ENCODE measurements at places on chromosomes 5 and 9. TPM values are rescaled to one million over a fixed set of nuclear protein-coding genes. Genes with fewer than 3 reads are reported as not detected.

DNA sequence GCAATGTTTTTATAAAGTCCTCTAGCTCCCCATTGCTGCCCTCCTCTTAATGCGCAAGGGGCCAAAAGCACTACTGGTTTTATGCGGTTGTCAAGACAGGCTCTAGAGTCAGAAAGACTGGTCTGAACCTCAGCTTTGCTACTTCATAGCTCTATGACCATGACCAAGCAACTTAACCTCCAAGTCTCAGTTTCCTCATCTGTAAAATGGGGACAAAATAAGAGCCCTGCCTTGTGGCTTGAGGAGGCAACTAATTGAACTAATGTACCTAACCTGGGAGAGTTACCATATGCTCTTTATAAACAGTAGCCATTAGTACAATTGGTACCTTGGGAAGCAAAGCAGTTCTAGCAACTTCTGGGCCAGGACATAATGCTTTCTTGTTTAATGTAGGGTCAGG is 36.5 kb downstream of the ANXA6 start:
- peaks cover 2% of the 10 kb centered on the region for H3K4me1 ChIP-seq
- H3K27me3 ChIP-seq, result peaks cover 3% of the 10 kb centered on the region
- H3K36me3 ChIP-seq, result peaks cover 49% of the 10 kb centered on the region
- no peak overlapping the region for H3K27ac ChIP-seq
- peak overlapping the region; percentile 74 for H3K4me3 ChIP-seq
- DNase-seq, result no peak

DNA sequence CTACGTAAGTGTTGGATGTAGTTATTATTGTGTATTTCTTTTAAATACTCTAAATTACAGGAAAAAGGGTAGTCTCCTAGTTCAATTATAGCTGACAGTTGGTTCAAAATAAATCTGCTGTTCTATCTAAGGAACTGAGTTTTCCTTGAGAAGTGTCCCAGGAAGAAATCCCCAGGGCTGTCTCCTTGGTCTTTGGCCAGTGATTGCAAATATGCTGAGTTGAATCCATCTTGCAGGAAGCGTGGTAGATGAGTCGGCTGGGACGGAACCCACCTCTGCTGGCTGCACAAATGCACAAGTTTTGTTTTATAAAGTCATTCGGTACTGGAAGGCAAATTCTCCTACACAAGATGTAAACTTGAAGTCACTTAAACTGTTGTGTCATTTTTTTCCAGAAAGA is 30.2 kb upstream of the HOMER1 start:
- H3K27ac ChIP-seq, result no peak overlapping the region
- peaks cover 7% of the 10 kb centered on the region for H3K4me1 ChIP-seq
- no peaks in the 10 kb centered on the region for H3K27me3 ChIP-seq

DNA sequence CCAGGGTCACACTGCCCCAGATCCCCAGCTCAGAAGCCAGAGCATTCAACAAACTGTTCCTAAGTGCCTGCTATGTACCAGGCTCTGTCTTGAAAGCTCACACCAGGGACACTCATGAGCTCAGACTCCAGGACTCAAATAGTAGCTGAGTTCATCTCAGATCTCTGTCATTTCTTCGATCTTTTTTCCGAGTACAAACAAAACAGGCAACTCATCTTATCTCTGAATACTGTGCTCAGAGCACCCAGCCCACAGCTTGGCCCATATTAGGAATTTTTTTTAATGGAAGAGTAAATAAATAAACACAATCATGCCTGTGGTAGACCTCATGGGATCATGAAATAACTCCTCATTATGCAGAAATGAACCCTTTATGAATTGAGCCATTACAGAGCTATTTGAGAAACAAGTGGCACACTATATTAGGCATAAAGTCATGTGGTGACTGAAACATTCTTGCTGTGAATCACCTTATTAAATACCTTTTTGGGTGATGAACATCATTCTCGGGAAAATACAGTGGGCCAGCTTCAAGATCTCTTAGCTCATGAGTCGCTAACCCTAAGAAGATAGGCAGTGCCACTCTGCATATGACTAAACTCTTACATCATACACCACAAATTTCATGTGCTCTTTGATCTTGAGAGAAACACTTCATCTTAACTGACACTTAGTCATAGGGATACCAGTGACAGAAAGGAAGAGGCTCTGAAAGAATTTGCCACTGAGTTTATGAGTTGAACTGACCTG is 9.9 kb downstream of the SH3RF2 start:
- no peak for DNase-seq
- H3K36me3 ChIP-seq, result no peaks in the 10 kb centered on the region
- H3K4me3 ChIP-seq, result no peak overlapping the region
- peaks cover 12% of the 10 kb centered on the region for H3K4me1 ChIP-seq
- no peak overlapping the region for H3K27ac ChIP-seq
- H3K27me3 ChIP-seq, result peaks cover 4% of the 10 kb centered on the region

DNA sequence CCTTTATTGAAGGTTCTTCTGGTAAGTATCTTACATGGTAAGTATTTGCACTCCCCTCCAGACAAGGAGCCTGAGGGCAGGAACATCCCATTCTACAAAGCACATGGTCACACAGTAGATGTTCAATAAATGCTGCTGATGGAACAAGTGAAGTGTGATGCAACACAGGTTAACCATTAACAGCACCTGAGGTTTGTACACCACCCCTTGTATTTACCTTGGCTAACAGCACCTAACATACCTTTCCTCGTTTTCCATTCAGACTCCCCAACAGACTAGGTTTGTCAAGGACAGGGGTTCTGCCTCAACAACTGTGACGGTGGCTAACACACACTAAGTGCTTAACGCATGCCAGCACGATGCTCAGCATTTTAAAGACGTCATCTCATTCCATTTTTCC is 213.6 kb downstream of the MAPKAP1 start:
- no peak for DNase-seq
- no peaks in the 10 kb centered on the region for H3K36me3 ChIP-seq
- no peak overlapping the region for H3K27ac ChIP-seq
- H3K27me3 ChIP-seq, result peaks cover 5% of the 10 kb centered on the region
- no peak overlapping the region for H3K4me3 ChIP-seq
- H3K4me1 ChIP-seq, result peaks cover 10% of the 10 kb centered on the region

- no peaks in the 10 kb centered on the region for H3K36me3 ChIP-seq
- H3K4me1 ChIP-seq, result peaks cover 36% of the 10 kb centered on the region
- peak overlapping the region; percentile 99 for H3K4me3 ChIP-seq
- DNase-seq, result peak; percentile 44
Measured at GRCh38 chr9:124770359-124771020, 621 bp downstream of the NR6A1 start.

- no peak for DNase-seq
- H3K27ac ChIP-seq, result no peak overlapping the region
- no peaks in the 10 kb centered on the region for H3K4me1 ChIP-seq
- H3K4me3 ChIP-seq, result no peak overlapping the region
Measured at GRCh38 chr9:82191082-82191770, 202.7 kb downstream of the SPATA31D1 start.

DNA sequence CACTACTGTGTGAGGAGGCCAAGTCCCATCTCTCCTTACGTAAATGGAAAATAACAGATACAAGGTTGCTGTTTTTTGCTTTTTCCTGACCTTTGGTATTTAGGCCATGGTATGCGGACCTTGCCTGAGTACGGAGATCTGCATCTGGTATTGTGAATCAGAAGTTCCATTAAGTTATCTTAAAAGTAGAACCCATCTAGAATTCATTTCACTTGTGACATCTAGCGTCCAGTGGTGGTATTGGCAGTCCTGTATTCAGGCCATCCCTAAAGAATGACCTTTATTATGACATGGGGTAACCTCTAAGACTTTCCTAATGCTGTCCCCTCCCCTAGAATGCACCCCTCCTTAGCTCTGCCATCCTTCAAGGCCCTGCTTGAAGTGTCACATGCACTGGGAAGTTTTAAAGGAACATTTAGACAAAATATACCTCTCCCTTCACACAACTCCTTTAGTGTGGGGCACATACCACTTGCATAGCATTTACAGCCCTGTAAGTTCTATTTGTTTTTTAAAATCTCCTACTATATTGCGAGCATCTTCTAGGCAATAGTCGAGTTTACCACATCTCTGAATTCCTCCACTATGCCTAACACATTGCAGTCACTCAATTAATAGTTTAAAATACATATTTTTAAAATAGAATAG is 1.9 kb upstream of the SPDL1 start:
- peaks cover 15% of the 10 kb centered on the region for H3K4me1 ChIP-seq
- peaks cover 1% of the 10 kb centered on the region for H3K27me3 ChIP-seq
- H3K4me3 ChIP-seq, result no peak overlapping the region
- peak; percentile 62 for DNase-seq
- H3K36me3 ChIP-seq, result no peaks in the 10 kb centered on the region

GRCh38 chr5:38099205-38100168 is 158.9 kb upstream of the EGFLAM start:
- no peak overlapping the region for H3K4me3 ChIP-seq
- DNase-seq, result no peak
- H3K36me3 ChIP-seq, result no peaks in the 10 kb centered on the region
- peaks cover 4% of the 10 kb centered on the region for H3K4me1 ChIP-seq

RPL35 gene
- 1,069 TPM for total RNA-seq

MSMP gene
- total RNA-seq, result 2.8 TPM

MARCHF3 gene
- total RNA-seq, result 47.9 TPM

DNA sequence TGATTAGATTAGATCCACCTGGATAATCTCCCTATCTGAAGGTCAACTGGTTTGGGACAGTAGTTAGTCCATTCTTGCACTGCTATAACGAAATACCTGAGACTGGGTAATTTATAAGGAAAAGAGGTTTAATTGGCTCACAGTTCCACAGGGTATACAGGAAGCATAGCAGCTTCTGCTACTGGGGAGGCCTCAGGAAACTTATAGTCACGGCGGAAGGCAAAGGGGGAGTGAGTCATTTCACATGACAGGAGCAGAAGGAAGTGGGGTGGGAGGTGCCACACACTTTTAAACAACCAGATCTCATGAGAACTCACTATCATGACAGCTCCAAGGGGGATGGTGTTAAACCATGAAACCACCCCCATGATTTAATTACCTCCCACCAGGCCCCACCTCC is 9.9 kb downstream of the C9orf40 start:
- no peak for DNase-seq
- no peaks in the 10 kb centered on the region for H3K27me3 ChIP-seq
- H3K4me1 ChIP-seq, result peaks cover 6% of the 10 kb centered on the region
- H3K27ac ChIP-seq, result no peak overlapping the region
- no peak overlapping the region for H3K4me3 ChIP-seq

DNA sequence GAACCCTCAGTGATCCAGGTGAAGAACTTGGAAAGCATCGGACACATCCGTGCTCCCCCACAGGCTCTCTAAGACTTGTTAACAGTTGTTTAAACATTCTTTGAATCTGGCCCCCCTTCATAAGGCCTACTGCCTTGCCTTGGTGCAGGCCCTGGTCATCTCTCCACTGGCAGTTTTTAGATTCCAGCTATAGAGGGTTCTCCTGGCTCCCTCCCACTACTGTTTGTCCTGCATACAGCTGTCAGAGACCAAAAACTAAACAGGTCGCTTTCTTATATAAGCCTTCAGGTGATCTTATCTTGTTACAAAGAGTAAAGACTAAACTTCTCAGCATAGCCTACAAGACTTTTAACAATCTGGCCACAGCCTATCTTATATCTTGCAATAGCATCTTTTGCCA is 32.3 kb downstream of the NRG2 start:
- DNase-seq, result no peak
- no peak overlapping the region for H3K27ac ChIP-seq
- no peaks in the 10 kb centered on the region for H3K27me3 ChIP-seq
- H3K4me1 ChIP-seq, result no peaks in the 10 kb centered on the region
- H3K36me3 ChIP-seq, result no peaks in the 10 kb centered on the region

DOCK2 gene
- total RNA-seq, result 6.5 TPM

DNA sequence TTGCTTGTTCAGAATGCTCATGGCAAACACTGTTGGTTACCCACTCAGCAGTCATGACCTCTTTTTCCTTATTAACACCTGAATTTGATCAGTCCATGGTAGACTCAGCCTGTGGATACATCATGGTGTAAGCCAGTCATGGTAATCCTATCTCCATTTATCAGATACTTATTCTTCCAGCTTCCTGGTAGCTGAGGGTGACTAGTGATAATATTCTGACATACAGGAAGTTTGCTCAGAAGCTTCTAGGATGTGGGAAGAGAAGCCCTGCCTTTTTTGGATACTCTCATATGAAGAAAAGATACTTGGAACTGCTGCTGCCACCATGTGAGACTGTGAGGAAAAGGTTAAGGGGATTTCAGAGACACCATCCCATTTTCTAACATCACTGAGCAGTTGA is 7.3 kb downstream of the GDA start:
- H3K27ac ChIP-seq, result no peak overlapping the region
- no peak for DNase-seq
- no peaks in the 10 kb centered on the region for H3K27me3 ChIP-seq
- no peaks in the 10 kb centered on the region for H3K4me1 ChIP-seq

- H3K36me3 ChIP-seq, result no peaks in the 10 kb centered on the region
- DNase-seq, result no peak
- no peak overlapping the region for H3K27ac ChIP-seq
- no peaks in the 10 kb centered on the region for H3K27me3 ChIP-seq
Measured at GRCh38 chr5:98519571-98519970, 253.9 kb upstream of the RGMB start.

CHMP5 gene
- total RNA-seq, result 88.7 TPM

OR2V2 gene
- not detected for total RNA-seq

UBE2QL1 gene
- total RNA-seq, result 0.85 TPM

DNA sequence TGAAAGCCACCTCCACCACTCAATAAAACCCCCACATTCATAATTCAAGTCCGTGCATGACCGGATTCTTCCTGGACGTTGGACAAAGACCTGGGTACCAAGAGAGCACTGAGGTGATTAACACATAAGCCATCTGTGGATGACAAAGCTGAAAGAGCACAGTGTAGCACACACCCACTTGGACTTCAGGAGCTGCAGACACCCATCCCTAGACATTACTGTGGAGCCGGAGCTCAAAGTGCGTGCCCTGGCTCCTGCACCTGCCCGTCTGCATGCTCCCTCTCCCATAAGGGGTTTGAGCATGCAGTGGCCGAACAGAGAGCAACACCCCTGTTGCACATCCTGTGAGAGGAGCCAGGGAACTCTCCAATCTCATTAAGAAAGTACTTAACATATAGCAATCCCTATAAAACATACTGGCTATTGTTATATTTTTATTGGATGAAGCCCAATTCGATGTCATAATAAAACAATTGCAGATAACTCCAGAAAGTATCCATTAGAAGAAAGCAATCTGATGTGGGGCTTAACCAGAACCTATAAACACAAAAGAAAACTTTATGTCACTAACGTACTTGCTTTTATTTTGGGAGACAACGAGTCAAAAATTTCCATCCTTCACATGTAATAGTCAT is 1174.2 kb upstream of the C9orf72 start:
- H3K27ac ChIP-seq, result no peak overlapping the region
- DNase-seq, result no peak
- no peak overlapping the region for H3K4me3 ChIP-seq
- no peaks in the 10 kb centered on the region for H3K4me1 ChIP-seq
- H3K36me3 ChIP-seq, result peaks cover 3% of the 10 kb centered on the region

GRCh38 chr9:132789719-132790118 is 88.4 kb downstream of the AK8 start:
- no peak overlapping the region for H3K27ac ChIP-seq
- H3K4me1 ChIP-seq, result peaks cover 4% of the 10 kb centered on the region
- H3K36me3 ChIP-seq, result no peaks in the 10 kb centered on the region
- no peak overlapping the region for H3K4me3 ChIP-seq
